ENCODE measurements at places on chromosomes 3 and 15.

DNA sequence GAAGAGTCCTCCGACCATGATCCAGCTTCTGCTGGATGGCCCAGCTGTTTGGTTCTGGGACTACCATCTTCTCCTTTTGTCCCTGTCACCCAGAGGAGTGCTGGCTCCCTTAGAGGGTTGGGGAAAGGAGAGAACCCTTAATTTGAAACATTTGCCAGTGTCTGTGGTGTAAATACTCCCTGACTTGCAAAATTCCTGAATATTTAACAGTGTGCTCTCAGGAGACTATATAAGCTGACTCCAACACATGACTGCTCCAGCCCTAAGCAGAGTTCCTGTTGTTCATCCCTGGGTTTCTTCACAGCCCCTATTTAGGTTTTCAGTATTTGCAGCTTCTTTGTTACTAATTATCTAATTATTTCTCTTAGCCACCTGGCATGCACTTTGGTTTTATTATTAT, 133.1 kb downstream of the CPNE4 start:
- DNase-seq, result no peak

DNA sequence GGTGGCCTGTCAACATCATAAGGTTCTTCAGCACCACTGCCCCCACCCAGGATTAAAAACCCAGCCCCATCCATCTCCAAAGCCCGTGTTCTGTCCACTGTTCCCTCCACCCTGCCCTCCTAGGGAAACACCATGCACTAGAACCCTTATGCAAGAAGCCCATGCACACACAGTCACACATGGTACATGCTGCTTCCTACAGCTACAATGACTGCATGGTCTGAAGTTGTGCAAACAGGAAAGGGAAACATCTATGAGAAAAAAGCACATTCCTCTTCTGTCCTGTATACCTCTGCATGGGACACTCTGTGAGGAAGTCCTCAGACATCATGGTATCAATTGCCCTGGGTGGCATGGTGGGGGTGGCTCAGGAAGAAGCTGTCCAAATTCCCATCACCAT, 108.6 kb upstream of the MRPS22 start:
- no peak for DNase-seq

GRCh38 chr3:21564531-21564930, 186.5 kb downstream of the ZNF385D start:
- no peak for DNase-seq

GRCh38 chr3:36258421-36258820, 121.9 kb upstream of the STAC start:
- DNase-seq, result no peak

DNA sequence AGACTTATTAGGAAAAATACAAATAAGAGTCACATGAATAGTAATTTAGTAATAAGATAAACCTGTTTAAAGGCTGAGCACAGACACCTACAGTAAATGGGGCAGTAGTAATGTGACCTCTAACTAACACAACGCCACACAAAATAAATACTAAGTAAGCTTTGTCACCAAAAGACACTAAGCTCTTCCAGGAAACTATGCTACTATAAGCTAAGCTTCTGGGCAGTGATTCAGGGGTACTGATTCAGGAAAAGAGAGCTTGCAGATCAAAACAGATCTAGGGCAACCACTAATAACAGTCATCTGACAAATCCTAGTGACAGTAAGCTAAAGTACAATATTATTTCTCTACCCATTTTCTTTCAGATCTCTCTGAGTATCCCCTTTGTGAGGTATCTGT, 68.8 kb downstream of the PLOD2 start:
- no peak for DNase-seq

DNA sequence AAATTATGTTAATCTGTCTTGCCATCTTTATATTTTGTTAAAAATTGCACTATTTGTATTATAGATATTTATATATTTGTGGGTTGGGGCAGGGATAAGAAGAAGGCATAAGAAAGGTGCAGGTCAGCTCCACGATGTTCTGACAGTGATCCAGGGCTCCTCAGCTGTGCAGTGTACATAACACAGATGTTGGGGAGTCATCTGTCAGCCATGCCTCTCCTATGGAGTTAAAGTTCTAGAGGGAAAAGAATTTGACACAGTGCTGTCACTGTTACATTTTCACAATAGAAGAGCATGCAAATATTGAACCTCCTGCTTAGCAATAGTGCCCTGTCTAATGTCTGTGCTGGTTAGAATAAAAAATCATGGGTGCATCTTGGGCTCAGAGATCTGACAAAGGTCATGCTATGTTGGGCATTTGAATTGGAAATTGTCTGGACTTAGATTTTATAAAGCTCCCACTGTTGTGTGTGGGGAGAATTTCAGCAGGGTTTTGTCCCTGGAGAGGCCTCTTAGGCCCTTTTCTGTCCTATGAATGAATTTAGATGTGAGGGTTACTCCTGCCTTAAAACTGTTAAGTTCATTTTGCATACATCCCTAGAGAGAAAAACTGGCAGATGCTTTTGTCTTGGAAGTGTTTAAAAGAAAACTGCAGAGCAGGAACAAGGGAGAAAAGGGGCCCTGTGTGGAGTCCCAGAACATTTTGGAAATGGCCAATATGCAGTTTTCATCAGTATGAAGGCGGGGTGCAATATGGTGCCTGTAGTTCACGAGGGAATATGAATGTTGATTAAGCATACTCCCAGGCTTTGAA, 20.4 kb downstream of the CDIN1 start:
- no peak for DNase-seq

DNA sequence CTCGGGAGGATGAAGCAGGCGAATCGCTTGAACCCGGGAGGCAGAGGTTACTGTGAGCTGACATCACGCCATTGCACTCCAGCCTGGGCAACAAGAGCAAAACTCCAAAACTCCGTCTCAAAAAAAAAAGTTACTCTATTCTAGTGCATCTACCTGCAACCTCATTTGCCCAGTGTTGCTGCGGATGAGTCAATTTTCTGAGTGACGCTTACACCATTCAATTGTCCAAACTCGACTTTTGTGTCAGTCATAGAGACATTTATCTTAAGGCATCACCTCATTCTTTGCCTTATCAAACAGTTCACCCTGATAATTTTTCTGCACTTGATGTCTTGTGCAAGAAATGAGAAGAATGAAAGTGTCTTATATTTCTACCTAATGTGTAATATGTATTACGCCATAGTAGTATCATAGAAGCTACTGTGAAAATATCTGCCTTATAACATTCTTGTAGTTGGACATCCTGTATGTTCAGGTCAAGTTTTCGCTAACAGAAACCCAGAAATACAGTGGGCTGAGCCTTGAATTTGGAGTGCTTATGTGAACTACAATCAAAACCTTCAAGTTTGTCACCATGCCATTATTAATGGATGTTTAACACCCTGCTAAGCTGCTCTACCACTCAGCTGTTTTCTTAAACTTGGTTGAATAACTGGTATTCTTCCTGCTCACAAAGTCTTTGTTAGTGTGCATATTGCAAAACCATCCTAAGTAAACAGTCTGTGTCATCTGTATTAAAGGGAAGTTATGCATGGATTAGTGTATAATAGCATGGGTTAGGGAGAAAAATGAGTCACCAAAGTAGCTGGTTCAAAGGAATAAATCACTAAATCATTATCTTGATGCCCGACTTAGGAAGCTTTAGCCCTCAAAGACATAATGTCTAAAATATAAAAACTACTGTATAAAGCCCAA, 531.0 kb upstream of the NR2F2 start:
- DNase-seq, result peak; percentile 92

DNA sequence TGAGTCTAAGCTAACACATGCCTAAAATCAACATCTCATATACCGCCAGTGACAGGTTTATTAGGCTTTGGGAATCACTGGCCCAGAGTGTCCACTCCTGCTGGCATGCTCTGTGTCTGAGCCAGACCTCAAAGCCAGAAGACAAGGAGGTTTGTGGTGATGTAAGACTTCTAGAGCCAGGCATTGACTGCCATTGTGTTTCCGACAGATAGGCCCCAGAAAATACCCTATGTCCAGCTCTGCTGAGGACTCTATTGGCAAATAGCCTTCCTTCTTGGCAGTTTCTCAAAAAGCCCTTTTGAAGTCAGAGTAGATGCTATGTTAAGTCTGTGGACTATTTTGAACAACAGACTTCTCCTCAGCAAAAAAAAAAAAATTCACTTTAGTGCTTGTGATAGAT, 181.9 kb upstream of the UBE2E1 start:
- DNase-seq, result peak; percentile 48

DNA sequence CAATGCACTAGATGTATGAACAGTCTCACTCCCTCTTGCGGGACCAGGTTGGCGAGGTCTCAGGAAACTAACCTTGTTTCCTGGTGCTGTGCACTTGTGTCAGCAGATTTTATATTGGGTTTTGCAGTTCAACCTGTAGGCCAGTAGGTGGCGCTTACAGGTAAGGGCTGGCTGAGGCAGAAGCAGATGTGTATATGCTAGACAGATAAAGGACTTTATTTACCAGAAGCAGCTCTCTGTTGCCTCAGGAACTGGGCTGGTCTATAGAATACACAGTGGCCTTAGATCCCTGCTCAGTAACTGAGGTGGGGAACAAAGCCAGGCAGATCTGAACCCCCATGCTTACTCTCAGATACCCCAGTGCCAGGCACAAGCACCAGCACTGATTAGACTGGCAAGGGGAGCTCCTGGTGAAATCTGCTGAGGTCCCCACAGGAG, 296.8 kb downstream of the DOCK3 start:
- DNase-seq, result peak; percentile 60

DNA sequence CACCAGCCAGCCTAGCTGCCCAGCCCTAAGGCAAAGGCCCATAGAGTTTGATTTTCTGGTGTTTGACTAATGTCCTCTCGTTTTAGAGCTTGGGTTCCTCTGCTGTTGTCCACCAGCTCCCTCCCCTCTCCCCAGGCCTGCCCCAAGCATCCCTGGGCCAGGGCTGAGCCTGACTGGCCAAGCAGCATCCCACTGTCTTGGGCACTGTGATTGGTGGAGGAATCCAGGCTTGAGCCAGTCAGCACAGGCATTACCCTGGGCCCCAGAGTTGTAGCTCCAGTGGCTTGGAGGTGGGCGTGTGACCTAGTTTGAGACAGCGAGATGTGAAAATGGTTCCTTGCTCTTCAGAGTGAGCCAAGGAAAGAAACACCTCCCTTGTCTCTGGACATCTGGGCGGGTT, 155.3 kb upstream of the MEF2A start:
- no peak for DNase-seq

DNA sequence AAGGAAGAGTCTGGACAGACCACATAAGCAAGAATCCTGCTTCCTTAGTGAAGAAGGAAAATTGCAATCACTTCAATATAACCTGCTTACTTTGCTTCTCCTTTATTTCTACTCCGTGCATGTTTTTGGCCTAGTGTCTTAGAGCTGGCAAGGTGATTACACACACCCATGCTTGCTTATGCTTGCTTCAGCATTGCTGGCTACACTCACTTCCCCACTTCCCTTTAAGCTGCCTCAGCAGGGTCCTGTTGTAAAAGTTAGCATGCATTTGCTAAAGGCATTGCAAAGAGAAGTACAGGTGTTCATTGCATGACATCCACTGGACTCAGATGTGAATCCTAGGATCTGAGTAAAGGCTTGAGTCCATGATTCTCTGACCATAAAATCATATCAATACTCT, 47.5 kb upstream of the STT3B start:
- no peak for DNase-seq

GRCh38 chr3:136952292-136952691, 5.5 kb upstream of the IL20RB start:
- peak; percentile 49 for DNase-seq

DNA sequence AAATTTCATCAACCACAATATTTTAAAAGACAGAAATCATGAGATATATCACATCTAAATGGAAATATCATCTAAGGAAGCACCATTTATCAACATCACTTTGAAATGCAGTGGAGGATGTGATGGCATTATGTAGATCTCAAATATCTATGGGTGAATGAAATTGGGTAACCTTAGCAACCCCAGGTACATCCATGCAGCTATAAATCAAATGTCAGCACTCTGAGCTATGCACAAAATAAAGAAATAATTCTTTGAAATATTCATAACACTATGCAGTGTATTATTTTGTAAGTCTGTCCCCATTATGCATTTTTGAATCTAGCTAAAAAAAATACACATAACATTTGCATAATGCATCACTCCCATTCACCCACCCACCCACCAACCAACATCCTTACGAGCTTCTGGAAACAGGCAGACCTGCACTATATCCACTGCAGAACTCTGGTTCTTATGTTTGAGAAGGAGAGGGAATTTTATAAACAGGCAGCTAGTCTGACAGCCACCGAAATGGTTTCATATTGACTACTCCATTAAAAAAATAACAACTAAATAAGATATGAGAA, 186.8 kb downstream of the SHOX2 start:
- DNase-seq, result no peak

GRCh38 chr3:217099-217813, 20.7 kb downstream of the CHL1 start:
- DNase-seq, result no peak

GRCh38 chr3:102129760-102130608, 280.7 kb downstream of the NFKBIZ start:
- DNase-seq, result peak; percentile 81

- peak; percentile 87 for DNase-seq
These were observed 2.9 kb upstream of the RPS17 start for GRCh38 chr15:82543160-82543559.

DNA sequence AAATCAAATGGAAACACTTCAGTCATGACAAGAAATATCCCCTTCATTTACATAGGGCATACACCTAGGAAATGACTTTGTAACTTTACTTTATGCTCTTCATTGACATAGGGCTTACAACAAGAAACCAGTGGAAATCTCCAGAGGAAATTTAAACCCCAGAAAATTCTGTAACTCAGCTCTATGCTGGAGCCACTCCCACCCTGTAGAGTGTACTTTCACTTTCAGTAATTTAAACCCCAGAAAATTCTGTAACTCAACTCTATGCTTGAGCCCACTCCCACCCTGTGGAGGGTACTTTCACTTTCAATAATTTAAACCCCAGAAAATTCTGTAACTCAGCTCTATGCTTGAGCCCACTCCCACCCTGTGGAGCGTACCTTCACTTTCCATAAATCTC, 987.1 kb upstream of the CADM2 start:
- no peak for DNase-seq

- no peak for DNase-seq
These were observed 36.8 kb downstream of the TBC1D2B start for GRCh38 chr15:78040653-78041244.

DNA sequence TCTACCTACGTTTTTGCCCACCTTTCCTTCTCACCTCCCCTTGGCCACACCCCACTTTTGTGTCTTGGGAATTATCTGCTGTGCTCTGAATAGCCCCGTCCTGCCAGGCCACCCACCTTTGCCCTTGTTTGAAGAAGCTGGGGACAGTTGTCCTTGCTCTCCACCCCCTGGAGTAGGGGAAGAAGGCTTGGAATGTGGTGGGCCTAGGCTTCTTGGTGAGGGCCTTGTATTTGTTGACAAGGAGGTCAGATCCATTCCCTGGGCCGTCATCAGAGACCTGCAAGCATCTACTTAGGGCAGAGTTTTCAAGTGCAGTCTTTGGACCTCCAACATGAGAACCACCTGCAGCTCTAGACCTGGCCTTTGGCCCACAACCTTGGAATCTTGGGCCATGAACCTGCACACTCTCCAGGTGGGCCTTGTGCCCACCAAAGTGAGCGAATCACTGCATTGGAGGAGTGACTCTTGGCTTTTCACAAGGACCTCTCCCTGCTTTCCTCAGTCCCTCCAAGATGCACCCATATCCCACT, 160.6 kb downstream of the APBA2 start:
- DNase-seq, result no peak

GRCh38 chr3:18440066-18440722, 15.1 kb upstream of the SATB1 start:
- DNase-seq, result peak; percentile 62

All from fibroblast of lung (primary cell).